ENCODE measurements at places on chromosomes 11 and 22.

DNA sequence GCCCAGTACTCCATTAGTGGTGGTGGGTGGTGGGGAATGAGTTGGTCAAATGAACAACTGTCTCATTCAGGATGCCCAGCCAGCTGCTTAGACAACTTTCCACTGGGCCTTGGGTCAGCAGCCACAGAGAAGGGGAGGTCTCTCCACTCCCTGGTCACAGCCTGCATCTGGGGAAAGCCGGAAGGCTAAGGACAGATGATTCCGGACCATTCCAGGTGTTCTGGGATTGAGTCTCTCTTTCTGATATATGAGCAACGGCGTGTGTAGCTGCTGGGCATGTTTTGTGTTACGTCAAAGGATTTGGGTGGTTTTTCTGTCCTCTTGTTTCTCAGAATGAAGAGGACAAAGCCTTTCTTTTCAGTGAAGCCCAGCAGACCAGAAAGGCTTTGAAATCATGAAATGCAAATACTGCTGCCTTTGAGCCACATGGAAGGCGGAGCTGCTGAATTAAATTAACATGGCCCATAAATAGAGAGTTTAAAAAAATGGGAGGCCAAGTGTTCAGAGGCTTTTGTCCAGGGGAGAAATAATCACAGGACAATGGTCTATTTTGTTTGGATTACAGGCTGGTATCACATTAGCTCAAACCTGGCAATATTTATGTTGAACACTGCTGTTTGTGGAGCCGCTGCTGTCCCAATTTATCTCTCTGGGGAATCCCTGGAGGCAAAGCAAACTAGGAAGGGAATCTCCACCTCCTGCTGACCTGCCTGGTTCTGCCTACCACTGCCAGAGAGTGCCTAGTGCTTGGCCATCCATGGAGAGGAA is 234.4 kb upstream of the E2F8 start:
- no peak for DNase-seq

GRCh38 chr11:130141561-130142341 is 17.8 kb upstream of the ST14 start:
- no peak for DNase-seq

DNA sequence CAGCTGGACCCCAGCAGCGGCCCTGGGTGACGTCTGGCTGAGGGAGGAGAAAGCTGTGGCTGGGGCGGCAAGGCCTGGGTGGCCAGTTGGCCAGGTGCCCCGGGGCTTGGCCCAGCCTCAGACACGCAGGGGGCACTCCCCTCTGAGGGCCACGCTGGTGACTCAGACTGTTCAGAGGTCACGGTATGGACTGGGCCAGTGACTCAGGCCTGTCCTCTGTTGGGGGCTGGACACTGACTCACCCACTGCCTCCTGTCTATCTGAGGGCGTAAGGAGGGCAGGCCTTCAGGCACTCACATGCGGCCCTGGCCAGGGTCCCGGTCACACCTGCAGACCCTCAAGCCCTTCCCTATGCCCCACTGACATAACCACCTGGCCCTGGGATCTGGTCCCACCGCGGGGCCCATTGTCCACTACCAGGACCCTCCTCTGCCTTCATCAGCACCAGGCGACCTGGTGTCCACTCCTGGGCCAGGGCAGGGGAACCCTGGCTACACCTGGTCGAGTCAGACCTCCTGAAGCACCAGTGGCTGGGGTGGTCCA is 3.7 kb upstream of the MUC5AC start:
- no peak for DNase-seq

- peak; percentile 71 for DNase-seq
Observed at GRCh38 chr11:69444381-69445130, 36.9 kb upstream of the LINC01488 start.

DNA sequence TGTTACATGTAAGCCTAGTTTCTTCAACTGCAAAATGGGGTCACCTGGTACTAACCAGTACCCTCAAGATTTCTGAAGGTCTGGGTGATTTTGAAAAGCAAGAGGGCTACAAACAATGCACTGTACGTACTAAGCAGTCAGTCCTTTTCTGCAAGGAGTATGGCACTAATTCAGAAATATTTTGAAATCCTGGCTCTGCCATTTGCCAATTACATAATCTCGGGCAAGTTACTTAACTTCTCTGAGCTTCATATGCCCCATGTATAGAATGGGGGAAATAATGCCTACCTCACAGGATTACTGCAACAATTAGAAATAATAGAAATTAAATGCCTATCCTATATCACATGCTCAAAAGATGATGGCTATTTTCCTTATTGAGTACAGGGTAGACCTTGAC is 60.7 kb upstream of the CCDC89 start:
- no peak for DNase-seq

- no peak for DNase-seq
Observed at GRCh38 chr11:28701760-28702449, 593.7 kb downstream of the METTL15 start.

DNA sequence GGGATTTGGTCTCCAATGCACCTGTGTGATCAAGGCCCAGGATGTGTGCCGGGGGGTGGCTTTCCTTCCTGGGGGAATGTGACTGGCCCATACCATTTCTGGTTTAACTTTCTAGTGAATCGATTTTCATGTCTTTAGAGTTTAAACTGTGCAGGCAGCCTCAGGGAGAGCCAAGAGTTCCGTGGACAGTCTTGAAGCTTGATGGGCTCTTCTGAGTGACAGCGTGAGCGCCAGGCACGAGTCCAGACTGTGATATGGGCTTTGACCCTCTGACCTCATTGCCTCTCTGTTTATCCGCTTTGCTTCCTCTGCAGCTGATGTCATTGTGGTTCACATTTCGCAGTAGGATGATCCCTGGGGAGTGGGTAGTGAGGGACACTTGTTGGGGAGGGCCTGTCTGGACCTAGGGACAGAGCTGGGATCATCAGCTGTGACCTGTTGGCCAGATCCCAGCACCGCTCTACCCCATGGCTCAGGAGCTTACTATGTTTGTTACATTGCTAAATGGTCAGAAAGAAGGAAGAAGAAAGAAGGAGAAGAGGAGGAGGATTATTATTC is 80.6 kb upstream of the CLDN5 start:
- DNase-seq = no peak

GRCh38 chr22:39490135-39490798 is 11.8 kb upstream of the MIEF1 start:
- peak; percentile 88 for DNase-seq

GRCh38 chr11:16403448-16403803 is 47.1 kb upstream of the SOX6 start:
- no peak for DNase-seq

Data from umbilical cord (tissue), 2 donors.